Small intestine (tissue), 16 donors: ENCODE measurements at places on chromosomes 2 and 18. TPM values are rescaled to one million over a fixed set of nuclear protein-coding genes. Genes with fewer than 3 reads are reported as not detected.

The MTA3 gene
- 41.1 TPM for polyA plus RNA-seq

The SLC5A7 gene
- 0.12 TPM for polyA plus RNA-seq

The TEX44 gene
- not detected for polyA plus RNA-seq

The RESP18 gene
- polyA plus RNA-seq: not detected

- no peak for DNase-seq
- no peaks in the 10 kb centered on the region for H3K4me1 ChIP-seq
- no peaks in the 10 kb centered on the region for H3K27me3 ChIP-seq
- no peaks in the 10 kb centered on the region for H3K36me3 ChIP-seq
These were observed 95.3 kb upstream of the TGFA start for GRCh38 chr2:70648961-70649360.

GRCh38 chr18:21203126-21203525 lies 38.9 kb upstream of the GREB1L start:
- H3K4me3 ChIP-seq: no peak overlapping the region
- DNase-seq: no peak
- no peaks in the 10 kb centered on the region for H3K4me1 ChIP-seq
- H3K36me3 ChIP-seq: no peaks in the 10 kb centered on the region
- no peak overlapping the region for H3K27ac ChIP-seq
- no peaks in the 10 kb centered on the region for H3K27me3 ChIP-seq

DNA sequence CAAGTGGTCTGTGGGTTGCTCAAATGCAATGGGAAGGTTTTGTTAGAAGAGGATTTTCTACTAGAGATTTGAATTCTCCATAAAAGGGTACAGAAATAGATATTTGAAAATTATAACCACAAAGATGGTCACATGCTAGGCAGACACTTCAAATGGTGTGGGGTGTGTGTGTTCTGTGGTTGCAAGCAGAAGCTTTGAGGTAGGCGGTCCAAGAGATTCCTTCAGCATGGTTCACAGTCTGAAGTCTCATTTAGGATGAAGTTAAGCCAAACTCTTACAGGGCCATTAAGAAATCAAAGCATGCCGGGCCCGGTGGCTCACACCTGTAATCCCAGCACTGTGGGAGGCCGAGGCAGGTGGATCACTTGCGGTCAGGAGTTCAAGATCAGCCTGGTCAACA lies 38.3 kb upstream of the RMDN2 start:
- no peaks in the 10 kb centered on the region for H3K4me1 ChIP-seq
- no peak overlapping the region for H3K4me3 ChIP-seq
- H3K36me3 ChIP-seq: no peaks in the 10 kb centered on the region
- no peaks in the 10 kb centered on the region for H3K27me3 ChIP-seq
- no peak for DNase-seq
